Activated T-helper 1 cell treated with anti-CD3 and anti-CD28 coated beads, Interleukin-2, amount 50 U/mL, for 16 hours (primary cell): ENCODE measurements at places on chromosomes 13 and 19.

DNA sequence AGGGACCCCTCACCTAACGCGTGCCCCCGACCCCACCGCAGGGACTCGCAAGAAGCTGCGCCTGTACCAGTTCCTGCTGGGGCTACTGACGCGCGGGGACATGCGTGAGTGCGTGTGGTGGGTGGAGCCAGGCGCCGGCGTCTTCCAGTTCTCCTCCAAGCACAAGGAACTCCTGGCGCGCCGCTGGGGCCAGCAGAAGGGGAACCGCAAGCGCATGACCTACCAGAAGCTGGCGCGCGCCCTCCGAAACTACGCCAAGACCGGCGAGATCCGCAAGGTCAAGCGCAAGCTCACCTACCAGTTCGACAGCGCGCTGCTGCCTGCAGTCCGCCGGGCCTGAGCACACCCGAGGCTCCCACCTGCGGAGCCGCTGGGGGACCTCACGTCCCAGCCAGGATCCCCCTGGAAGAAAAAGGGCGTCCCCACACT is 4.7 kb upstream of the MYBPC2 start:
- no peak for DNase-seq

- no peak for DNase-seq
Measured at GRCh38 chr13:29454931-29455481, 140.5 kb downstream of the SLC7A1 start.

DNA sequence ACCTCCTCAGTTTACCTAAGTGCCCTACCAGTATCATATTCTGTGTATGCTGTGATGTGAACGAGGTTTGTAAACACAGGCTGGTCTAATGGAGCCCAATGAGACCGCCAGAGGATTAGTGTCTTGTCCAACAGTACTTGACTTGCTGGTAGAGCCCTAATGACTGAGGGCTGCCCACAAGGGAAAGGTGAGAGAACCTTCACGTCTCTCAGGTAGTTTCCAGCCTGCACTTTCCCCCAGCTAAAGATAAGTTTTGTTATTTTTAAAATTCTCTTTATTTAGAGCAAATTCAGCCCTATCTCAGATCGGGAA is 498 bp upstream of the RBM26 start:
- no peak for DNase-seq

DNA sequence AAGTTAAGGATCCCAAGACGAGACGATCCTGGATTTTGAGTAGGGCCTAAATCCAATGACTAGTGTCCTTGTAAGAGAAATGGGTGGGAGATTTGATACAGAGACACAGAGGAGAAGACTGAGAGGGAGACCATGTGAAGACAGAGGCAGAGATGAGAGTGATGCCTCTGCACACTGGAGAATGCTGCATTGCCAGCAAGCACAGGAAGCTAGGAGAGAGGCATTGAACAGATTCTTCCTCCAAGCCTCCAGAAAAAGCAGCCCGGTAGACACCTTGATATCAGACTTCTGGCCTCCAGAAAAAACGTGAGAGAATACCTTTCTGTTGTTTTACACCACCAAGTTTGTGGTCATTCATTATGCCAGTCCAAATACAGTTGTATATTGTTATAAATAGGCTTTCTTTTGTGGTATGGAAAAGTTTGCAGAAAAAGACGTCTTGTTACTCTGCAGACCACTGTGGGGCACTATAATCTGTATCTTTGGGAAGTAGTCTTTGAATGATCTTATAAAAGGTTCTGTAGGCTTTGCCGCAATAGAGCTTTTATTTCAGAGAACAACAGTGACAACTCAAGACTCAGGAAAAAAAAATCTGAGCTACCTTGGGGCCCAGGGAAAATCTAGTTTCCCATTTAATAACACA is 17.9 kb upstream of the RFC3 start:
- DNase-seq = no peak
